ENCODE measurements at places on chromosomes 4 and X.

DNA sequence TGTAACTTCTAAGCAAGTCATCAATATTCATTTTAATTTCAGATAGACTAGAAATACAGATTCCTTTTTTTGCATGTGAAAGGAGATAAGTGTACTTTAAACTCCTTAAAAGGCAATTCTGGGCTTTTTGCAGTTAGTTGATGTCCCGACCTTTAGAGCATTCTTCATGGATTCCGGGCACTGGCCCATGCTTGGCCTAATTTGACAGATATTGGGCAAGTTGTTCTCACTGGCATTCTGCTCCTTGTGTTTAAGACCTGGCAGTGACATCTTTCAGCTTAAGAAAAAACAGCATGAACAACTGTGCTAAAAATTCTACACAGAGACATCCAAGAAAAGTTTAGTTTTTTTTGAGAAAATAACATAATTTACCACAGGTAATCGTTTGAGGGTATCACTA lies 1037.2 kb downstream of the PCDH18 start:
- no peak for DNase-seq

DNA sequence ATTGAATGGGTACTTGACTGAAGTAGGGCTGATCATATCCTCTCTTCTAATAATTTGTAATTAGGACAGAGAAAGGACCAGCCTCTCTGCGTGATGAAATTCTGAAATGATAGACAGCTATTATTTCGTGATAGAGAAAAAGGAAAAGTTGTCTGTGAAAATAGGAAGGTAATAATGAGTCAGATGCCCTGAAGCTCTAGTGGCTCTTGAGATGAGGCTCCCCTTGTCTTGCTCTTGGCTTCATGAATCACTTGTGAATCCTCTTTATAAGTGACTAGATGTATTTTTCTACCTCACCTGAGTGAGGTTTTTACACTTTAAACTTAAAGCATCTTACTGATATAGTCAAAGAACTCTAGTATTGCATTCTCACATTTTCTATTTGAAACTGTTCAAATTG lies 888.9 kb downstream of the PCDH18 start:
- no peak for DNase-seq

- no peak for DNase-seq
Measured at GRCh38 chr4:97558204-97558778, 585.0 kb downstream of the STPG2 start.

DNA sequence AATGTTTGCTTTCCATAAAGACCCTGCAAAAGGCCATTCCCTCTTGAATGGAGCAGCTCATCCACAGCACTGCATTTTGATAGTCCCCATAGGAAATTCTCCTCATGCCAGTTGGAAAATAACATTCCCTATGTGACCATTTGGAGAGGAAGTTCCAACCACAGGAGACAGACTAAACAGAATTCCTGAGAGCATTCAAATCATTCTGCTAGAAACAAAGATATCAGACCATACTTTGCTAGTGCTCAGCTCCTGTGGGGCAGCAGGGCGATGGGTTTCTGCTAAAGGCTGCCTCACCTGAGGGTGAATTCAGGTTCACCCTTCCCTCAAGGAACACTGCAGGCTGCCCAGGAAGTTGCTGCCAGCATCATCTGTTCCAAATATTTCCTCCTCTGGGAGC lies 58.8 kb downstream of the LNX1 start:
- no peak for DNase-seq

GRCh38 chr4:40349561-40350198 lies 14.5 kb downstream of the CHRNA9 start:
- no peak for DNase-seq

DNA sequence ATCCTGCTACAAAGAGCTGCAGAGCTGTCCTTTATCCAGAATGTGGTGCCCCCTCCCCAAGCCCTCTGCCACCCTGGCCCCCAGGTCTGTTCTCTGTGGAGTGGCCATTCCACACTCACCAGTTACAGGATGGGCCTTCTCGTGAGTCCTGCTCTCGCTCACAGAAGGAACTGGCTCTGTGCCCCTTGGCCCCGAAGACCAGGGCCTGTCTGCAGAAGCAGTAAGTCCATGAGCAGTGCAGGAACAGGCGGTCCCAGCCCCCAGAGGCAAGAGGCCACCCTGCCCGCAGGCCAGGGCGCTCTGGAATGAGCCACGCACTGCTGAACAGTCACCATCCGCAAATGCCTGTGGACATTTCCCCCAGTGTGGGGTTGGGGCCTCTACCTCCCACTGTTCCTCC lies 92.2 kb downstream of the DCTD start:
- no peak for DNase-seq

- no peak for DNase-seq
Measured at GRCh38 chr4:92175250-92175649, 128.5 kb upstream of the GRID2 start.

DNA sequence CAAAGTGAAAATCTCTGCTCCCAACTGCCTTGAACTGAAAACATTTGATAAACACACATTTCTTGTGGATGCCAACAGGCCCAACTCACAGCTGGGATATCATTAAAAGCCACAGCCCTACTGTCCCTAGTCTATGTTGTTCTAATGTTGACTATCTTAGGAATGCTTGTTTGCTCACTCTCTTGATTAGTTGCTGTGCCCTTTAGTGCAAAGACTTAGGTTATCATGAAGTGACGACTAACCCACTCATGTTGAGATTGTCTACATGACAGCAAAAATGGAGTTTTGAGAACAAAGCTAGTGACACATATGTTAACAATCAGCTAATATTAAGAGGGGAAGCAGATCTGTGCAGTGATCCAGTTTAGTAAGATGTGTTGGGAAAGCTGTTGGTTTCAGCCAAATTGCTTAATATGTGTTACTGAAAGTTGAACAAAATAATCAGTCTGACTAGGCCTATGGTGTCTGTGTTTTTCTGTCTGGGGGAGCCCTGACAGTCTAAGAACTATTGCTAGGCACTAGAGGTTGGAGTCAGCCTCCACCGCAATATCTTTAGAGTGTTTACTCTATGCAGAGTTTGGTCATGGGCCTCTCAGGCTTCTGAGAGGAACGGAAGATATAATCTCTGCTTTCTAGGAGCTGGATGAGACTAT lies 125.5 kb downstream of the ATG4A start:
- DNase-seq = no peak

GRCh38 chrX:43557792-43558191 lies 98.3 kb upstream of the MAOA start:
- DNase-seq = peak; percentile 14

DNA sequence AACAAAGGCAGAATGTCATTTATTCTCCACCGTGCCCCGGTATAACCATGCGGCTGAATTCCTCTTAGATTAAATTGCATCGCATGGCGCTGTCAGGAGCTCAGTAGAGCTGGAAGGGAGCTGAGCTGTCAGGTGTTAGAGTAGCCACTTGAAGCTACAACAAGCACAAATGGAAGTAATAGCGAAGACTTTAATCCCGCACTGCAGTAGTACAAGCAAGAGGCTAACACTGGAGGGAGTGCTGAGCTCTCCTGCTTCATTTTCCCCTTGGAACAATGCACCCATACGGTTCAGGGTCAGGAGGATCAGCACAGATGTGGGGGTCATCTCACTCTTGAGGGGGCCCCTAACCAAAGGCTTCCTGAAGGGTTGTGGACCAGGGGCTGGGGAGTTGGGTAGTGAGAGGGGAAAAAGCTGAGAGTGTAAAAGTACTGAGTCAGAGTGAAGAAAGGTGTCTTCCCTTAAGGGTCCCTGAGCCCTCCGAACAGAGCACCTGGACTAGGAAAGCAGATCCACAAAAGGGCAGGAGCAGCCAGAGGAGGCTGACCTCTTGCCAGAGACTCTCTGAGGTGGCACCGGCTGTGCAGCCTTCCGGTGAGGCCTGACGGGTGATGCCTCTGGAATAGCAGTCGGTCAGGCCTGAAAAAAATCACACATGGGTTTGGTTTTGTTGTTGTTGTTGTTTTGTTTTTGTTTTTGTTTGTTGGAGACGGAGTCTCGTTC lies 36.0 kb upstream of the CBR4 start:
- DNase-seq = no peak

GRCh38 chrX:148523303-148524080 lies 23.1 kb downstream of the AFF2 start:
- DNase-seq = no peak

DNA sequence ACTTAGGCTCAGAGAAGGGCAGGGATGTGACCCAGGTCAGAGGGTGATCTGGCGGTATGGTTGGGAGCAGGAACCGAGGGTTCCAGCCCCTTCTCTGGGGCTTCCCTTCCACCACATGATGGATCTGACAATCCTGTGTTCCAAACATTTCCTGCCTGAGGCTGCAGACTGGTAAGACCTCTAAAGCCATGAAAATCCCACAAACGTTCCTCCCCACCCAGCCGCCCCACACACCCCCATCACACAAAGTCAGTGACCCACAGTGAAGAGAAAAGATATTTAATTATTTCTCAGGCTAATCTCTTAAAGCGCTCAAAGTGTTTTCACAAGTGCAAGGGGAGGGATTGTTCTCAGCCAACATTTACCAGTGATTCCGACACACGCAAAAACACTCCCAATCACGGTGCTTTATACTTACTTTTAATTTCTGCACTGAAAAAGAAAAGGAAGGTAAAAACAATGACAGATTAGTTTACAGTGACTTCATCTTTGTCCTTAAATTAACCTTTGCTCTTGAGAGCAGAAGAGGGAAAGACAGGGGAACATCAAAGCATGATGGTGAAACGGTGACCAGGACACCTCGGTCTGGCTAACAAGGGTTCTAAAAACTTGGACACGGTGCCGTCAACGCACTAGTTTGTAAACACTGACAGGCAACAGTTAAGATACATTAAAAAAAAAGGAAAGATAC lies 42.4 kb downstream of the WDR1 start:
- no peak for DNase-seq

DNA sequence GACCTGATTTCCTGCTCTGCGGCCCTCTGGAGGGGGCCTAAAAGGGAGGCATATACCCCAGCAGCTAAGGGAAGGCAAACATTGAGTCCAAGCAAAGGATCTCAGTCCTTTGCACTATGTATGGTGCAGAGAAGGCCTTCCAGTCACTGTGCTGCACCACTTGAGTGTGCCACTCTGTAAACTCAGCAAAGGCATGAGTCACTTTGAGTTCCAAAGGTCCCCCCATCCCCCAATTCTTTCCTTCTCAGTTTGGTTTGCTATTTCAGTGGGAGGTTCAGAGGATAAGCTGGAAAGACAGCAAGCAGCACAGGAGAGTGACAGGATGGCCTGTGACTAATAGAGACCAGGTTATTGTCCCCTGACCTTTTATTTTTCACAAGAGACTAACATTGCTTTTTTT lies 131.3 kb downstream of the FHDC1 start:
- DNase-seq = no peak

DNA sequence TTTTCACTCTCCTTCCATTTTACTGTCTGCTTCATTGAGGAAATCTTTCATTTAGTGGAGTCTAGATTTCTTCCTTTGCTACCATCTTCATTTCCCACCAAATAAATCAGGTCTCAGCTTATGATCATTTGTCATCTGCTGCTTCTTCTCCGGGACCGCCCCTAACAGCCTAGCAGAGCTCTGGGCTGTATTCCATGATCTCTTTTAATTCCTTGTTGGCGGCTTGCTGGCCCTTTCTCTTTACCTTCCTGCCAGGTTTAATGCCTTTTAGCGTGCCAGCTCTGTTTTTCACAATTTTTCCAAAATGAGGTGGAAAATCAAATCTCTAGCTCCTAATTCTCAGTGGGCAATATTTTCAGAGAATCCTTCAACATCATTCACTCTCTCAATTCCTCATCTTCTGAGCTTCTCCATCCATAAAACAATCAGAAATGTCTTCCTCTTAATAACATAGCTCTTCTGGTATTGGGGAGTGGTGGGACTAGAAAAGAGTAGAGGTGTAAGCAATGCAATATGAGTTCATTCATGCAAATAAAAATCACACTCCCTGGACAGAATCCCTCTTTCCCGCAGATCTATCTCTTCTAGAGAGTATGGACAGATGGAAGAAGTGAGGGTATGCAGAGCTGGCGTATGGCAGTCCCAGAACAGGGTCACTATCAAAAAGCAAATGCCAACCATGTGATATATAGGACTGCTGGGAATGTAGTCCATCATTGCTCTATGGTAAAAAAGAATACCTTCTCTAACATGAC lies 491.3 kb downstream of the KCNIP4 start:
- DNase-seq = no peak
